ENCODE measurements at places on chromosomes 2 and 18.

DNA sequence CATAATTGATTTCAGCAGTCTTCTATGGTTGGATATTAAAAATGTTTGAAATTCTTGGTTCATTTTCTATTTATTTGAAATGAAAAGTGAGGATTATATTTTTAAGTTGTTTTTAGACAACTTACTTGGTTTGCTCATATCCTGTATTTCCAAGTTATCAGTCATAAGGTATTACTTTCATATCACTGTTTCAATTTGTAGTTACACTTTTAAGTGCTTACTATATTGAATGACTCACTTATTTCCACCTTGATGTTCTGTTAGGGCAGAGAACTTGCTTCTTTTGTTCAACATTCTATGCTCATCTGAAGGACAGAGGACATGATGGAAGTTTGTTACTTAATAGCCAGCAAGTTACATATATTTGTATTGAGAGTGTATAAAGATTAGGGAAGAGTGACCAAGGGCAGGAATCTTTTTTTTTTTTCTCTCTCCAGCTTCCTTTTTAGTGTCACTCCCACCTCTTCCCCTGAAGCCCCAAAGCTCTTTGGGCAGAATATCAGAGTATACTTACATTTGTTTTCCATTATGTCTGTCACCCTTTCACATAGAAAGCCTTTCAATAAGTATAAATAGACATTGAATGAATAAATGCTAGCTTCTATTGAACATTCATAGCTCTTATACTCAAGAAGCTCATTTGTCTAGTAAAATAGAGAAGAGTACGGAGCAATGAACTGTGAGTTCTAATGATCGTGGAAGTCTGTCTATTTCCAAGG lies 28.1 kb downstream of the PIK3C3 start:
- no peak for DNase-seq

GRCh38 chr2:46145017-46145416 lies 152.2 kb upstream of the EPAS1 start:
- no peak for DNase-seq

GRCh38 chr2:150587547-150588505 lies 100.4 kb upstream of the RND3 start:
- no peak for DNase-seq

- DNase-seq: no peak
Measured at GRCh38 chr2:128421861-128422311, 103.2 kb upstream of the HS6ST1 start.

GRCh38 chr2:118312969-118313756 lies 224.9 kb downstream of the INSIG2 start:
- no peak for DNase-seq

GRCh38 chr2:170425281-170425751 lies 247.4 kb downstream of the MYO3B start:
- DNase-seq: no peak

DNA sequence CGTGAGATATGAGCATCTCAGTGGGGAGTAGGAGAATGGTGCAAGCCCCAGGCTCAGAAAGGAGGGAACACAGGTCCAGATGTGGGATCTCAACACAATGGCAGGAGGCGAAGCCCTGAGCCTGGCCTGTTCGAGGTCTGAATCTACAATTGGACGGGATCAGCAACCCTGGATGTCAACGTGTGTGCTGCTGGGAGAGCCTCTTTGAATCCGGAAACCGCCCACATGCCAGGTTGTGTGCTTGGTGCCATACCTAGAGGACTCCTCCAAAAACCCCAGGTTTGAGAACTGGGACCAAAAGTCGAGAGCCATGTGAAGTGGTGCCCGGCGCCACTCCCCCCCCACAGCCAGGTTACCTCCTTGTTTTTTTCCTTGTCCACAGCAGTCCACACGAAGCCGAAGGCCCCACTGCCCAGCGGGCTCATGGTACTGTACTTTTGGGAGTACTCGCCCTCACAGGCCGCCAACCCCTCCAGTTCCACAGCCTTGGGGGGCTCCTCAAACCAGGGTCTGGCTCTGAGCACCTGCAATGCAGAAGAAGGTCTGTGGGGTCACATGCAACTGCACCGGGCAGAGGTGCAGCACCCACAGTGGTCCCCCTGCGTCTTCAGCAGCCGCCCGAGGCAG lies 20.4 kb upstream of the MTERF4 start:
- DNase-seq: no peak

DNA sequence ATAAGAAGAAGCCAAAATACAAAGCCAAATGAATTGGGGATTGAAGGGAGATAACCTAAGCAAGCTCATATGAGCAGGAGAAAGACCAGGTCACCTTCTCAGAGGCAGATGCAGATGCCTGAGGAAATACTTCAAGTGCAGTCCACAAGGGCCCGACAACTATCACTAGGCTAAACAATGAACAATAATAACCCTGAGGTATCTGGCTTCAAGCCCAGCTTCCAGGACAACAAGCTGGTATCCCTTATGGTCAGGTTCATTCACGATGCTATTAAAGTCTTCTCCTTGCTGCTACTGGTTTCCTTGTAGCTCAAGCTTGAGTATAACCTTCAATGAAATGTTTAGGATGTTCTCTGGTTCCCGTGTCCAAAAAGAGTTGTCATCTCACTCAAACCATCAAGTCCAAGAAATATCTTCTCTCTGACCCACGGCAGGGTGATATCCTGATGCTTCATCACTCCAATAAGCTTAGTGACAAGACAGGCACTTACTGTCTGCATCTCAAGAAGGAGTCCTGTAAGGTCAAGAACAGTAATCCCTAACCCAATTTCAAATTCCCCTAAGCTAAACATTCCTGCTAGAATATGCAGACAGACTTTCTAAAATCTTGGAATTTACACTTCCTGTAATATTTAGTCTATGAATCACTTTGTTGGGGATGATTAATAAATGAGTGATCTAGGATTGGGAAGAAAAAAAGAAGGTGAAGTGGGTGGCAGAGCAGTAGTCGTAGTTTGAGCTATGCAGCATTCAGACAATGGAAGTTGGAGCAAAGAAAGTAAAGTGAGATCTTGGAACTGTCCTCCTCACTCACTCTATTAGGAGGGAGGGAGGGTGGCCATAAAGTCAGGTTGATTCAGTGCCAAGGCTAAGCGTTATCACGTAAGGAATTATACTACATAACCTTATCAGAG lies 33.1 kb downstream of the CHN1 start:
- no peak for DNase-seq

DNA sequence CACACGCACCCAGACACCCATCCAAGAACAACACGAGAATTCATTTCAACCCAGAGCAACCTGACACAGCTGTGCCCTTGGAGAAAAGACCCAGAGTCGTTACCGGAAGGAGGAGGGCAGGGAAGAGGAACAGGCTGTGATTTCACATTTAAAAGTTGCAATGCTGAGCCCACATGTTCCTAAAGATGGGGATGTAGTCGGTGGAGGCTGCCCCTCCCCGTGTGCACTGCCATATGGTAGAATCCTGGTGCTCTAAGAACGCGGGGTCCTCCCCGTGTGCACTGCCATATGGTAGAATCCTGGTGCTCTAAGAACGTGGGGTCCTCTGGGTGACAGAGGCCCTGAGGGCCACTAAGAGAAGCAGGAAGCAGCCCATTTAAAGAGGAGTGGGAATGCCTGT lies 10.9 kb downstream of the MTERF4 start:
- DNase-seq: no peak

- no peak for DNase-seq
Measured at GRCh38 chr2:15858466-15858865, 81.9 kb upstream of the MYCN start.

GRCh38 chr18:47036927-47037578 lies 1.6 kb upstream of the ELOA2 start:
- no peak for DNase-seq

GRCh38 chr2:105781274-105781978 lies 36.7 kb downstream of the NCK2 start:
- DNase-seq: no peak

GRCh38 chr2:28586867-28587266 lies 91.0 kb downstream of the PLB1 start:
- no peak for DNase-seq

DNA sequence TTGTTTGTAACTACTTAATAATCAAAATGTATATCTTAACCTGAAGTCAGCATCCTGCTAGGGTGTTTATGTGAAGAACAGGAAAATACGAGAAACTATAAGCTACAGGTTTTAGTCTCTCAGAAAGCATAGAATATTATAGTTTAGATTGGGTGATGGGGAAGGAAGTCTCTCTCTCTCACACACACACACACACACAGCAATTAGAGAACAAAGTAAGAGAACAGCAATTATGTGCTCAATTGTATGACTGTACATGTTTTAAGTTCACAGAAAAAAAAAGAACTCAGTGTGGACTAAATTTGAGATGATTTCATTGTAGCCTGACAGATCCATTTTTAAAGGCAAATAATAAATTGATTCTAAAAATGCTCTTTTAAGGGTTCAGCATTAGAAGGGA lies 94.3 kb upstream of the ZNF516 start:
- DNase-seq: no peak

DNA sequence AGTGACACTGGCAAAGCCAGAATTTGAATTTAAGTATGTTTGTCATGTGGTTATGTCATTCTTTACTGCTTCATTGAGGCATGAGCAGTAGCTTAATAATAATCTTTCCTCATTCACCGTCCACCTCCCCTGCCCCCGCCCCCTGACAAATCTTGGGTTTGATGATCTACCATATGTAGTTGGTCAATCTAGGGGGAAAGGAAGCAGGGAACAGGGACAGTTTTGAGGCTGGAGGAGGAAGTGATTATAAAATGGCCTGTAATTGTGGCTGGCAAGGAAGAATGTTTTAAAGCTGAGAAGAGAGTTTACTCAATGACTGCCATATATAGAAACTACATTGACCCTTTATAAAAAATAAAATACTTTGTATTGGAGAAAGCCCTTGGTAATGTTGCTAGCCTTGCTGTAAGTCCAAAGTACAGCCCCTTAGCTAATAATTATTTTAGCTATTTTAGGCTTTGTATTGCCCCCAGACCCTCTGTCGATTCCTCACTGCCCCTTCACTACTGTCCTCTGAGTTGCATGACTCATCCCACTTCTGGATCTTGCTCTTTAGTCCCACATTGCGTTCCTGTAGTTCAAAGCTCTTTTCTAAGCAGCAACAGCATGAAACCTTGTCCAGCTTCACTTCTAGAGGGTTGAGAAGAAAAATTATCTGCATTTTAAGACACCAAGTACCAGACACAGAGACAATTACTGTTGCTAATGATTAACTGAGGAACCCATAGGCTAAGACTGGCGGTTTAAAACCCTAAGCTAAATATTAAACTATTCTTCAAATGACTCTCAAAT lies 38.4 kb downstream of the PELI1 start:
- no peak for DNase-seq

GRCh38 chr18:75116165-75116564 lies 92.8 kb downstream of the PTGR3 start:
- DNase-seq: no peak

- DNase-seq: no peak
Measured at GRCh38 chr18:22739789-22740188, 193.3 kb upstream of the RBBP8 start.

DNA sequence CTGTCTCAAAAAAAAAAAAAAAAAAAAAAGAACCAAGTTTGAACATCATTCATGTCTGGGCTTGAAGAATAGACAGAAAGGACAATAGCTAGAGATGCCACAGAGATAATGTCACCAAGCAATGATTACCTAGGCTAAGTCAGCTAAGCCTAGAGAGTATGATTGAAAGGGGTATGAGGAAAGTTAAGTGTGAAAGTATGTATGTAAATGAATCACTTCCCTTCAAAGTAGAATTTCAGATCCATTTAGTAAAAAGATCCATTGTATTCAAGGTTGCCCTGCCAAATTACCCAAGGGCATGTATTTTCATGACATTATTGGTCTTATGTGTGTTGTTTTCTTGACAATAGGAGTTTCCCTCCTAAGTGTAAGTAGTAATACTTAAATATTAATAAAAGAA lies 34.1 kb upstream of the SLC39A10 start:
- no peak for DNase-seq

GRCh38 chr2:26735097-26735496 lies 29.0 kb upstream of the SLC35F6 start:
- DNase-seq: no peak

GRCh38 chr2:136376798-136377211 lies 258.9 kb upstream of the CXCR4 start:
- no peak for DNase-seq

DNA sequence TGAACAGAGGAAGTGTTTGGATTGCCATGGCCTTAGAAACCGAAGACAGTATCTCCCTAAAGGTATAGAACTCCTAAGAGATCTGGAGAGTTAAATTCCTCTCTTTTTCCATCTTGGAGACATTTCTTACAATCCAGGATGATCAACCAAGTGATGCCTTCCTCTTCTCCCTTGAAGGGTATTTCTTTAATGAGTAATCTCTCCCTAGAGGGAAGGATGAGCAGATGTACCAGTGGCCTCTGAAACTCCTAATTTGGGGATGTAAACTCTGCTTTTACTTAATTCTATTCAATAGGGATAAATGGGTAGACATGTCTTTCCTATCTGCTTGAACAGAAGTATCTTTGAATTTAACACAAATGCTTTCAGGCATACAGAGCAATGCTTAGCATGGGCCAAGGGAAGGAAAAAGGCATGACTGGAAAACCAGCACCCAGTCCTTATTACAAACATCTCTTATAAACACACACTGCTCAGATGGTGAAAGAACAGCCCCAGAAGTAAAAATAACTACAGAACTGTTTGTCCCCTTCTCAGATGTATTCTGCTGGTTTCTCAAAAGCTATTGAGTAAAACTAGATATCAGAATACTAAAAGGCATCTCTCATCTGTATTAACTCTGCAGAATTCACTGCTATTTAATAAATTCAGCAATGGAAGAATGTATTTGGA lies 4.7 kb upstream of the THNSL2 start:
- no peak for DNase-seq

GRCh38 chr2:10091182-10091888 lies 11.1 kb upstream of the CYS1 start:
- no peak for DNase-seq

- no peak for DNase-seq
Measured at GRCh38 chr2:241203218-241204009, 14.9 kb downstream of the ANO7 start.

- DNase-seq: no peak
Measured at GRCh38 chr2:110883406-110883805, 151.0 kb downstream of the ACOXL start.

DNA sequence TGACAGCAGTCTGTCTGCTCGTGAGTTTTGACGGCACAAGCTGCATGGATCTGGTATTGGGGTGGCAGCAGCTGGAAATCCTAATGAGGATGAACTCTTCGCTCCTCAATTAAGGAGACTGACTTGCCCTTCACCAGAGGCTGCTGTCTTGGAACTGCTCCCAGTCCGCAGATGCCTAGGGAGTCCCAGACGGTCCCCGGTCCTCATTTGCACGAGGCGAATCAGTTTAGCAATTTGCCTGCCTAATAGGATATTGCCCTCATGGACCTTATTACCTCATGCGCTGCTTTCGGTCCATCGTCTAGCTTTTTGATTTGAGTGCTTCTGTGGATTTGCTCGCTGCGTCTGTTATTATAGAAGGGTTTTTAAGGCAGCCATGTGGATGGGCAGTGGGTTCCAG lies 40.6 kb downstream of the ASAP2 start:
- no peak for DNase-seq

Measured in activated CD4-positive, alpha-beta T cell treated with anti-CD3 and anti-CD28 coated beads for 24 hours (primary cell).